ENCODE measurements at places on chromosomes 4 and X.

DNA sequence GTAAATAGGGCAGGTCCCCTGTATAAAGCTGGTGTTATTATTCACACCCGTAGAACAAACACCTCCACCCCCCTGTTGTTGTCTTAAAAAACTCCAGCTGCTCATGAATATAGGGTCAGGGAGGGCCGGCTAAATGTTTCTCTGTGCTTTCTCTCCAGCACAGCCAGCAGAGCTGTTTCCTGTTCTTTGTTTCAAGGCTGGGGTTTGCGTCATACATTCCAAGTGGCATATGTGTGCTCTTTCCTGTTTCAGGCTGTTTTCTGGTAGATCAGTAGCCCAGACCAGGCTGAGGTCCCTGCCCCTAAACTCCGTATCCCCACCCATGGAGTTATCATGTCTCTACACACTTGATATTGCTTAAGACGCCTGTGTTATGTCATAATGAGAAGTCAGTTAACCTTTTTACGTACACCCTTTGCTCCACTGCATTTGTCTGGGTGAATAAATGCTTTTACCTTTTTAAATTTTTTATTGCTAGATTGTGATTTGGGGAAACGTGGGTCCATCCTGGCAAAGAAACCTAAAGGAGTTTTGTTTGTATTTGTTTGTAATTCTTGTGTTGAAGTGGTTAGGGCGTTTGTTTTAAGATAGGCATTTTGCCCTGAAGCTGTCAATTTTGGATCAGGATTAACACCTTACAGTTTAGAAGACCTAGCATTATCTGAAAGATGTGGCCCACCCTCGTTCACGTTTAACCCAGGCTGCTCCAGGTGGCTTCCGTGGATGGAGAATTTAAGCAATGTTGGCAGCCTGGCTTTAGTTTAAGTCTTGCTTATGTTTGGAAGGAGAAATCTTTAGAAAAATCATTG lies 3.3 kb downstream of the KLF3 start:
- no peak for DNase-seq

GRCh38 chr4:143711543-143712154 lies 11.2 kb upstream of the FREM3 start:
- DNase-seq: no peak

GRCh38 chrX:24838629-24839028 lies 144.9 kb downstream of the POLA1 start:
- no peak for DNase-seq

- no peak for DNase-seq
These were observed 36.6 kb upstream of the PAQR3 start for GRCh38 chr4:78975865-78976264.

DNA sequence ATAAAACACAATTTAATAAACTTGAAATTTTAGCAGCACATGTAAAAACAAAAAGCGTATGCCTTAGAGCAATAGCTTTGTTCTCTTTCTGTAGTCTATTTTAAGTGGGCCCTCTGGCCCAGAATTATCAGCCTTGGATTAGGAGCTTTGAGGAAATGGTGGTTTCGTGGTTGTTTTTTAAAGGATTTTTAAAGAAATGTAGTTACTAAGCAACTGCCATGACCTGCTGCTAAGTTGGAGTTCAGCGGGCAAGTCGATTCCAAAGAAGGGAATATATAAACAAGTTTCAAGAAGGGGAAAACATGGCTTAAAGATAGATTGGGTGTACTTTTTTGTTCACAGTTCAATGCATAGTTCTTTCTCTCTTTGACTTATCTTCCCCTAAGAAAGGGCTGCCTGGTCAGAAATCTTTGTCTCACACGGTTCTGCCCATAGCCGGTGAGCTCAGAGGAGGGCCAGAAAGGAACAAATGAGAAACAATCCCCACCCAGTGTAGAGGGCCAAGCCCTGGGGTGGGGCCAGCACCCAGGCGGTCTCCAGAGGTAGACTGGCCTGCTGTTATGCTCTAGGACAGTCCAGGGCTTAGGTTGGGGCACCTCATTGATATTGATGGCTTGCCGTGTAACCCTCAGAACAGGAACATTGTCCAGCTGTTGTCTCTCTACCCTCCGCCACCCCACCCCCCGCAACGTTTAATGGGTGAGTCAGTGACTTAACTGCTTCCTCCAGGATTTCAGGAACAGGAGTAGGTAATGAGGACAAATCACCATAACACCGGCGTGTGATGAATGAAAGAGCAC lies 32.5 kb downstream of the DLG3 start:
- DNase-seq: no peak

- DNase-seq: peak; percentile 50
These were observed 8.7 kb downstream of the KIAA1210 start for GRCh38 chrX:119118780-119119395.

All from stimulated activated CD4-positive, alpha-beta T cell treated with anti-CD3 and anti-CD28 coated beads, Interleukin-4, amount 100 ng/mL, for 1 hour (primary cell).